ENCODE measurements at places on chromosomes 4 and X. TPM values are rescaled to one million over a fixed set of nuclear protein-coding genes. Genes with fewer than 3 reads are reported as not detected.

GRCh38 chrX:54171527-54172250 is 11.4 kb downstream of the FAM120C start:
- DNase-seq = no peak

GRCh38 chr4:86033171-86033570 is 326.7 kb downstream of the MAPK10 start:
- peak; percentile 86 for DNase-seq

Gene FAM47A
- total RNA-seq = not detected

GRCh38 chr4:182896421-182896820 is 20.8 kb downstream of the DCTD start:
- no peak for DNase-seq

Gene CT45A9
- total RNA-seq = not detected

DNA sequence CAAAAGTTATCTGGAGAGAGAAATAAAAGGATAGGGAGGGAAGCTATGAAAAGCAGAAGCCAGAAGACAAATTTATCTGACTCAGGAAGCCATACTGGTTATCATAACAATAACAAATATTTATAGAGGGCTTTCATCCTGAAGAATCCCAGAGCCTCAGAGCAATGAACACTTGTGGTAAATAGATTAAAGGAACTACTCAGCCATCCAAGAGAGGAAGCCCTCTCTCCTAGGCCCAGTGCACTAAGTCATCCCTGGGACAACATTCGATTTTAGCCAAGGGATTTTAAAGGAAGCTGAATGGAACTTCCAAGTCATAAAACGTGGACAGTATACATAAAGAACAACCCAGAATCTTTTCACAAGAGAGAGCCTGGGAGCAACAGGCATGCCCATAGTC is 76.9 kb downstream of the COL4A6 start:
- DNase-seq = no peak

DNA sequence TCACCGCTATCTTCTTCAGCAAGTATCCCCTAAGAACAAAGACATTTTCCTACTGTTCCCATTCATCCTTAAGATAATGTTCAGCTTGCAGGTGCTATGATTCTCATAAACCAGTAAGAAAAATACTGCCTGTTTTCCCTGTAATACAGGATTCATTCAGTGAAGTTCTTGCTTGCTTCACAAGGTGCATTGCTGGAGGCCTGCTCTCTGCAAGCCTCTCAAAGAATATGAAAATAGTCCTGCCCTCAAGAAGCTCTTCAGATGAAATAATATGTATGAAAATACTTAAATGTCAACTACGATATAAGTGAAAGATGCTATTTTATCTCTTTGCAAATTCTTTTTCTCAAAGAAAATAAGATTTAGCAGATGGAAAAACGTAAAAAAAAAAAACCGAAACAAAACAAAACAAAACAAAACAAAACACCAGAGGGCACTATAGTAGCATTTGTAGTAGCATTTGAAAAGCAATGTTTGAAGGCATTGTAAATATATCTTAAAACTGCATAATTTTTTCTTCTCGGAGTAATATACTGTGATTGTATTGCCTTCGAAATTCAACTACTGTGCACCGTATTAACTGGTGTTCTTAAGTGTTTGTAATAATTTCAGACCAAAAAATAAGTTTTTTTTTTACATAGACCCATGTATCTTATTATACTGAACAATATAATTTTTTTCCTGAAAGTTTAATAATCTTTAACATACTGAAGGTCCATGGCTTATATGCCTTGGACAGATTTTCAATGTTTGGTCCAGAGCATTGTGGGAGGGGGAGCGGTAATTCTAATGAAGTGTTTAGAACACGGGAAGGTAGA is 26.0 kb downstream of the ADH4 start:
- peak; percentile 5 for DNase-seq

GRCh38 chrX:57596109-57596508 is 4.3 kb downstream of the ZXDB start:
- peak; percentile 3 for DNase-seq

Gene PHOX2B
- total RNA-seq = not detected

- DNase-seq = peak; percentile 53
Observed at GRCh38 chrX:120647127-120647526, 17.3 kb upstream of the C1GALT1C1 start.

Gene ADH5
- total RNA-seq = 126 TPM

GRCh38 chr4:158053086-158053485 is 119.7 kb downstream of the GASK1B start:
- DNase-seq = peak; percentile 7

- DNase-seq = no peak
Observed at GRCh38 chr4:155789391-155789790, 30.6 kb downstream of the GUCY1B1 start.

Gene MOSPD2
- 34.0 TPM for total RNA-seq

DNA sequence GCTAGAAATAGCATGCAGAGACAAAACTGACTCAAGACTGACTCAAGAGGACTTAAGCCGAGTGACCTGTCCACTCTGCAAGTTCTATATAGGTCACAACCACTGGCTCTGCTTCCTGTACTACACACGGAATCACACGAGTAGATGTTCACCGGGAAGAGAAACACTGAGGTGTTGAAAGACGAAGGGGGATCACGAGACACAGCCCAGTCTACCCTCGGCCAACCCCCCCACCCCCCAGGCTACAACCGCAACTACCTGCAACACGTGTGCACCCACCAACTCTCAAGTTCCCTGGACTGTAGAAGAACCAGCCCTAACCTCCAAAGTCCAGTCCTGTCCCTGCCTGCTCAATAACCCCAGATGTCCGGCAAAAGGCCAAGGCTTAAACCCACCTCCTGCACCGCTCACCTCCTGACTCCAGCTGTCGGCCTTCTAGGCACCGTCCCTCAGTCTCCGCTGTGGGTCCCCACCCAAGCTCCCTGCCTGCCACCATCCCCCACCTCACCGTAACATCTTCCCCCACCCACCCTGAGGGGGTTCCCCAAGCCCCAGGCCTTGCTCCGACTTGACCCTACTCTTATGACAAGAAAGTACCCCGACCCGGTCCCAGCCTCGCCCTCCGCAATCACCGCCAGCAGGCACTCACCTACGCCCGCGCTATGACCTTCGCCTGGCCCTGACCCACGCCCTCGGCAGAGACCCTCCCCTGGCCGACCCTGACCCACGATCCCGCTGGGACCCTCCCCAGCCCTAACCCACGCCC is 739 bp downstream of the GAK start:
- DNase-seq = peak; percentile 73

Gene STS
- total RNA-seq = 3.2 TPM

Gene SHROOM4
- 1.8 TPM for total RNA-seq

Gene AFP
- 1.7 TPM for total RNA-seq

- no peak for DNase-seq
Observed at GRCh38 chrX:118630848-118631247, 96.6 kb upstream of the IL13RA1 start.

GRCh38 chr4:80286451-80286850 is 20.0 kb downstream of the FGF5 start:
- no peak for DNase-seq

DNA sequence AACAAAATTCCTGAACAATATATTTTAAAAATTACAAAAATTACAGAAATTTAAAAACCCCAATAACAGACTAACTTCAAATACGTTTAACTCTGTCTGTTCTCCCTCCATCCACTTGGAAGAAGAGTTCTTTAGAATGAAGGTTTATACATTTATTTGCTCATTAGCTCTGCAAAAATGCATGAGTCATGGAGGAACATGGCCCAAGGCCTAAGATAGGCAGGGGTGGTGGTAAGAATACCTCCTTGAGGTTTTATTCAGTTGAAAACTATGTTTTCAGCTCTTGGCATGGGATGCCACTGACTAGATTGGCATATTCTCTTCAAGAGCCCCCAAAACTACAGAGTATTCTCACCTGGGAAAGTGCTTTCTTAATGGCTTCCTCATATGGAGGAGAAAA is 8.8 kb upstream of the LRRC66 start:
- peak; percentile 88 for DNase-seq

DNA sequence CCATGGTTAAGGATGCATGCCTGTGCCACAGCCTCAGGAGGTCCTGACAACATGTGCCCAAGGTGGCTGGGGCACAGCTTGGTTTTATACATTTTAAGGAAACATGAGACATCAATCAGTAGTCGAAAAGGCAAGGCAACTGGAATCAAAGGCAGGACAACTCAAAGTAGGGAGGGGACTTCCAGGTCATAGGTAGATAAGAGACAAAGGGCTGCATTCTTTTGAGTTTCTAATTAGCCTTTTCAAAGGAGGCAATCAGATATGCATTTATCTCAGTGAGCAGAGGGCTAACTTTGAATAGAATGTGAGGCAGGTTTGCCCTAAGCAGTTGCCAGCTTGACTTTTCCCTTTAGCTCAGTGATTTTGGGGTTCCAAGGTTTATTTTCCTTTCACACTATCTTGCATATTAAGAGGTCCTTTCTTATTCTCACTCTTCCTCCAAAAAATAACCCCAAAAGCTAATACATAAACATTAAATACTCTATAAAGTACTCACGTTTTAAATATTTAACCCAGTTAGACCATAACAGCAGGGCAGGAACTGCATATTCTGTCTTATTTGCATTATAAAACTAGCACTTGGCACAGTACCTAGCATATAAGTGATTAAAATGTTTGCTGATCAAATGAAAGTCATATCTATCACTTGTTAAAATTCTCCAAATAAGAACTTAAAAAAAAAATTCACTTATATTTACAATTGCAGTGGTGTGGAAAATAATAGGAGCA is 36.3 kb upstream of the UGT8 start:
- no peak for DNase-seq

GRCh38 chr4:8860892-8861575 is 10.6 kb downstream of the HMX1 start:
- DNase-seq = no peak

Gene ATOH1
- not detected for total RNA-seq

- DNase-seq = peak; percentile 94
Observed at GRCh38 chrX:123961268-123962005, at the start of gene STAG2. STAG2 (plus strand) TSS chrX:123961706; CDS start chrX:124022628, 60,922 bp downstream.

DNA sequence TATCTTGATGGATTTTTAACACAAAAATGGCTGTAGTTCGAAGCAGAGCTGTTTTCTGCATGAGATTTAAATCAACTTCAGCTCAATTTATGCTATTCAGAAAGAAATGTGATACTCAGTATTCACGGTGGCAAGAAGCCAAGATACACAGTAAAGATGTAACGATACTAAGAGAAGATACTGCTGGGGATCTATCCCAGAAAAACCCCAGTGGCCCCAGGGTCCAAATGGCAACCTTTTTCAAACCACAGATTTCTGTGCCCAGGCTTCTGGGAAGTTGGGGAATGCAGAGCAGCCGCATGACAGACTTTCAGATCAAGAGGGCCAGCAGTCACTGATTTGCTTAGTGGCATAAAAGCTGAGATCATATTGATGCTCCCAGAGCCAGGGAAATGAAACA is 353.9 kb downstream of the AFF2 start:
- peak; percentile 74 for DNase-seq

Gene CABS1
- not detected for total RNA-seq

DNA sequence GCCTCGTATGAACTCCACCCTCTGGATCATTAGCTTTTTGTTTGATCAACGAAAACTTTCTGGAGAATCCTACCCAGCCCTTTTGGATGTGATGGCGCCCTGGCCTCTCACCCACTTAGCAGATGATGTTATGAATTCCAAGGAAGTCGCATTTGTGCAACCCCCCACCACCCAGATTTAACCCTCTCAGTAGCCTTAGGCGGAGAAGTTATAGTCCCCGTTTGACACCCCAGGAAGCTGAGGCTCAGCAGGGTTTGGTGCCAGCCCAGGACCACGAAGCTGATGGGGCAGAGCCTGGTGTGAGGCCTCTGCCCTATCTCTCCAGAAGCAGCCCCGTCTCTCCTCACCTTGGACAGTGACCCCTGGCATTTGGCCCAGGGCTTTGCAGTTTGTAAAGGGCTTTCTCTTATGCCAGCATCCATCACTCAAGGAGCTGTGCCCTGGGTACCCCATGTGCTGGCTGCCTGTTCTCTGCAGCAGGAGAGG is 1.0 kb downstream of the WFS1 start:
- DNase-seq = peak; percentile 41

DNA sequence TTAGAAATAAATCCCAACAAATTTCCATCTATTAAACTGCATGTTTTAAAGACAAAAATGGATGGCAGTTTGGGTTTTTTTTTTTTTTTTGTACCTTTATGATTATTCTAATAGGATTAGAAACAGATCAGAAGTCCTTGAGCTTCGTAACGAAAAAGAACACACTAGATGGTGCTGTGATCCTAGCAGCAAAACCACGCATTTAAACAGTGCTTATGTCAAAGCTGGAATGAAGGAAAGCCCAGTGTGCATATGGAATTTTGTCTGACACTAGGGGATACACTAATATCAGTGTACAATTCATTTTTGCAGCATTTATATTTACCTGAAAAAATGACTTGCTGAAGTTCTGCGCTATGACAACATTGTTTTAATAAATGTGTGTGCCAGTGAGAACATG is 229.1 kb downstream of the VEGFC start:
- DNase-seq = no peak

DNA sequence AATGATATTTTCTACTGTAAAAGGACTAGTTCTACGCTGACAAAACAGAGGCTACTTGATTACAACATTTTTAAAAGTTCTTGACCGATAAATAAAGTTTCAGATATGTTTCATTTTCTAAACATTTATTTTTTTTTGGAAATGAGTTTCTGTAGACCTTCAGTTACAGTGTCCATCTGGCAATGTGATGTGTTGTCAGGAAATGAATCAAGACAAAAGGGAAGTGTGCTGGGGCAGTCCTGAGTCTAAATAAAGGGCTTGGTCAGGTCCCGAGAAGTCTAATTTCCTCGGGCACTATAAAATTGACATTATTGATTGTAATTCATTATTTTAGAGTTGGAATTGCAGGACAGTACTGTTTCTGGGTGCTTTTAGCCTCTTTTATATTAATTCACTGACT is 57.0 kb upstream of the FTHL17 start:
- DNase-seq = no peak

- DNase-seq = no peak
Observed at GRCh38 chr4:73743281-73743680, 2.9 kb downstream of the CXCL8 start.

GRCh38 chr4:73299548-73300280 is 41.1 kb upstream of the ANKRD17 start:
- DNase-seq = no peak

GRCh38 chr4:112854420-112854819 is 195.0 kb upstream of the ANK2 start:
- no peak for DNase-seq

- no peak for DNase-seq
Observed at GRCh38 chrX:105567082-105567481, 255.3 kb upstream of the NRK start.

Gene IL2
- not detected for total RNA-seq

GRCh38 chrX:130321550-130321949 is 18.2 kb upstream of the SLC25A14 start:
- DNase-seq = peak; percentile 8

DNA sequence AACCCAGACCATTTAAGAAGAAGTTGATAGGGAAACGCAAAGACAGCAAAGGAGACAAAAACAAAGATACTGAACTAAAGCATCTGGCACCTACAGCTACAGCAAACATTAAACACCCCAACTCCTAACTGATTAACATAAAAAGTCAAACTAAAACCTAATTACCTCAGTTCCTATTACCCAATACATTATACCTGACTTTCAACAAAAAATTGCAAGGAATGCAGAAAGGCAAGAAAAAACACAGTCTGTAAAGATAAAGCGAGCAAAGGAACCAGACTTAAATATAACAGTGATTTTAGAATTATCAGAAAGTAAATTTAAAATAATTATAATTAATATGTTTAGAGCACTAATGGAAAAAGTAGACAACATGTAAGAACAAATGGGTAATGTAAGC is 9.4 kb upstream of the FMR1 start:
- no peak for DNase-seq

Gene TMPRSS11A
- not detected for total RNA-seq

GRCh38 chrX:20204351-20204750 is 62.4 kb downstream of the RPS6KA3 start:
- DNase-seq = no peak

GRCh38 chr4:181249031-181249430 is 994.2 kb upstream of the TENM3 start:
- DNase-seq = no peak

Gene BRS3
- not detected for total RNA-seq
